ENCODE measurements at places on chromosomes 16 and 17.

DNA sequence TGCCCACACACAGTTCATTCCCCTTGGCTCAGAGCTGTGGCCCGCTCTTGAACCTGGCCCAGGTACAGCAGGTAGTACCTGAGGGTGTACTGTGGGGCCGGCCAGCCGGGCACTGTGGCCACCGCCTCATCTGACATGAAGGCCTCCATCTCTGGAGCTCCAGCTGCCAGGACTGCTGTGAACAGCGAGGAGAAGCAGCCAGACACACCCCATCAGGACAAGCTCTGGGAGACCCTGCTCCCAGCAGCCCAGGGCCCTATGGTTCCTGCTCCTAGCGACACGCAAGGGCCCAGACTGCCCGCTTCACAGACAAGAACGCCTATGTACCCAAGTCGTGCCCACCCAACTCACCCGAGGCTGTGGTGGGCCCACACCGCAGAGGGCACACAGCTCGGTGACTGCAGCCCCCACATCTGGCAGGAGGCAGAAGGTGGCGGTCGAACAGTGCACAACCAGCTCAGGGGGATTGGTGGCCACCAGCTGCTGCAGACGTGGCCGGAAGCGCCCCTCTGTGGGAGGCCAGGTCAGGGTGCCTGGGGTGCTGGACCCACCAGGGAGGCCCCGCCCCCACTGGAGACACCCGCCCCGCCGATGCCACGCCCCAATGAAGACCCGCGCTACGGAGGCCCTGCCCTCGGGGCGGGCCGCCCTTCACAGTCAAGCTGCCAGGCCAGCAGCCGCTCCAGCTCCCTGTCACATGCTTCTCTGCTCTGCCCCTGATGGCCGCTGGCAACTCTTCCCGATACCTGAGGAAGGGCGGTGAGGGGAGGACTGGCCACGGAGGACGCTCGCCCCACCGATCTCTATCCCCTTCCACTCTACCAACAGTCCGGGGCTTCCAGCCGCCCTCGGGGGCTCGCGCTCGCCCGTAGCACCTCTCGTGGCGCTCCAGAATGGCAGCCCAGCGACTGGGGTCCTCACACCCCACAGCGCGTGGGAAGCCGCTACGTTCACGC, 1.1 kb upstream of the STUB1 start:
- DNase-seq, result peak; percentile 63

- DNase-seq, result no peak
Measured at GRCh38 chr16:9787717-9788116, 394.5 kb downstream of the GRIN2A start.

DNA sequence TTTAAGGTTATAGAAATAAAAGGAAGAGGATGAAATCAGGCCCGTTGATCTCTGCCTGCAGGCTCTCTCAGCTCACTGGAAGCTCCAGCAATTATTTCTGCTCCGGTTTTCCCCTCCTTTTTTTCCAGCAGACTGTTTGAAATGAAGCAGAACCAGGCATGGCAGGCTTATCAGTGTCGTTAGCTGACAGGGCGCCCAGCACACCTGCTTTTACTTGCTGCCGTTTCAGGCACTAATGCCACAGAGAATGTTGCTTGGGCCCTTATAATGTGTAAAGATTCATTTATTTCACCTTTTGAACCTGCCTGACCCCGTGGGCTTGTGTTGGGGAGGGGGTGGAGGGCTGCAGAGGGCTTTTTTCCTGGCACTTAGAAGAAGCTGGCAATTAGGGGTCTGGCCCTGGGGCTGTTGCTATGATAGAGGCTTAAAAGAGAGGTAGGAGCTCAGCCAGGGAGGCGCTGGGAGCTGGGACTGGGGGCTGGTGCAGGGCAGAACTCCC, 108.1 kb downstream of the IRX3 start:
- no peak for DNase-seq

- DNase-seq, result no peak
Measured at GRCh38 chr16:87809150-87809902, 43.5 kb upstream of the KLHDC4 start.

DNA sequence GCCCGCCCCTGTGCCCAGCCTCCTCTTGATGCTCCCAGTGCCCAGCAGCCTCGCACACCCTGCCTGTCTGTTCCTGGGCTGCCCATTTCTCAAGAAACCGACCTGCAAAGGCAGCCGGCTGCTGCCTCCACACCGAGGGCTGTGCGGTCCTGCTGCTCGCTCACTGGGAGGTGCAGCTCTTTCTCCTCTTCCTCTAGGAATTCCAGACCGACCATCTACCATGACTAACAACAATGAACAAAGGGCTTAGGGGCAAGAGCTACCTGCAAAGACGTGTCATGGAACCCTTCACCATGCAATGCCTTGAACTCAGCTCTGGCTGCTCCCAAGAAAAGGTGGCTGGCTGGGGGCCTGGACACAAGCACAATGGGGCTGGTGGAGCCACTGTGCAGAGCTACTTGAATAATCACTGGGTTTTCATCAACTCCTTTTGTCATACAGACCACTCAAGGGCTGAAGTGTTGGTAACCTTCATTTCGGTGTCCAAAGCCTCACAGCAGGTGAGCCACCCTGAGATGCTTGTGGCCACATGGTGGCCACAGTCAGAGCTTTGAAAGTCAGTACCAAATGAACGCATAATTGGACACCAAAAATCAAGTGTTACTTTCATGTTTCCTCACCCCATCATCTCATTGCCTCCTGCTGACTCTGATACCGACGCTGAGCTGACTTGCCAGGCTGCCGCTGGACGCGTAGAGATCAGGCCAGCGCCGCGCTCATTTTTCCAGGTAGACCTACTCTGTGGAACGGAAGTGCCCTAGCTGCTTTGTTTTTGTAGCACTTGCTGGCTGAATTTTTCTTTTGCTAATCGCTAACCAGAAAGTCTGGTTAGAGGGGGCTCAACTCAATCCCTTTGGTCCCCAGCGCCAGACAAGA, 19.8 kb downstream of the CYB561 start:
- DNase-seq, result no peak

DNA sequence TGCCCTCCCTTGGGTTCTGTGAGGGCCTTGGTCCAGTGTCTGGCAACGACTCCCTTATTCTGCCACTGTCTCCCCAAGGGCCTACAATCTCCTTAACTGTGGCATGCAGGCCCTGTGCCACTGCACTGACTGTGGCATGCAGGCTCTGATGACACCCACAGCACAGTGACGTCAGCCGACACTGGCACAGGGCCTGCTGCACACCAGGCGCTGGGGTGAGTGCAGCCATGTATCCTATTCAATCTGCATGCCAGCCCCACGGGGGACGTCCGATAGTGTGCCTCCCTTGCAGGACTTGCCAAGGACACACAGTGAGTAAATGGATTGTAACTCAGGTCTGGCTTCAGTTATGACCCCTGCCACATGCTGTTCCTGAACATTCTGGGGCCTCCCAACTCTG, 39.8 kb upstream of the RASD1 start:
- no peak for DNase-seq

DNA sequence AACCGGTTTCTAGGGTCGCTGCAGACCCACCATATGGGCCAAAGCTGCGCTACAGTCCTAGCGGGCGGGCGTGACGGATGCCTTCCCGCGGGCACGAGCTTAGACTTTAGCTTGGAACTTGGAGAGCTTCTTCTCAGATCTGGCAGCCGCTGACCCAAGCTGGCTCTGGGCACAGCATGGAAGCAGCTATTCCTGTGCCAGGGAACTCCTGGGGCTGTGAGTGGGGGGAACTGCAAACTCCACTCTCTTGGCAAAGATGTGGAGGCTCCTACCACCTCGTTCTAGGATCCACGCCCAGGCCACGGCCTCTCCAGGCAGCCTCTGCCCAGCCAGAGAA, 8.8 kb downstream of the FAAP100 start:
- DNase-seq, result no peak

DNA sequence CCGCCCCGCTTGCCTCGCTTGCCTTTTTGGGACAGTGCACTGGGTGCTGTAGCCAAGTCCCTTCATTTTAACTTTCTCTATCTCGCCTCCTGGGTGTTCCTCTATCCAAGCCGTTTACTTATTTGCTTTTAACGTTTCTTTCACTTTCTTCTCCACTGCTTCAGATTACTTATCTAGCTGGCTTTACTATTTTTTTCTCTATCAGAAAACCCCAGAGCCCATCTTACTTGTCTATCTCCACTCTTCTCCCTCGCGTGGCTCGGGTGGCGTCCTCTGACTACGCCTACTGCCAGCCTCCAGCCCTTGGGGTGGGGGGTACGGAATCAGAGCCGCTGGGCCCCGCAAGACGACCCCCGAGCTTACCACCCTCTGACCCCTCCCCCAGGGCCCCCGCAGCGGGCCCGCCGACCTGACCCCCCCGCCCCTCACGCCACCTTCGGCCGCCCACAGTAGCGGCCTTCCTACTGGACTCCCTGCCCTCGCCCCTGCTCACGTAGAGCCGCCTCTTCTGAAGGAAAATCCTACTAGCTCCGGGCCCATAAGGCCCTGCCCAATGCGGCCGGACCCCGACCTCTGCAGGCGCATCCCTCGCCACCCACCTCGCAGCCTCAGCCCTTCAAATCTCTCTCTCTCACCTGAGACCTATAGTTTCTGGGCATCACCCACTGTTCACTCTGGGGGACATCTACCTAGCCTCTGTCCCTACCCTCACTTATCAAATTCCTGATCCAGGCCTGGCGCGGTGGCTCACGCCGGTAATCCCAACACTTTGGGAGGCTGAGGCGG, 1.0 kb upstream of the SLC12A4 start:
- DNase-seq, result peak; percentile 37

DNA sequence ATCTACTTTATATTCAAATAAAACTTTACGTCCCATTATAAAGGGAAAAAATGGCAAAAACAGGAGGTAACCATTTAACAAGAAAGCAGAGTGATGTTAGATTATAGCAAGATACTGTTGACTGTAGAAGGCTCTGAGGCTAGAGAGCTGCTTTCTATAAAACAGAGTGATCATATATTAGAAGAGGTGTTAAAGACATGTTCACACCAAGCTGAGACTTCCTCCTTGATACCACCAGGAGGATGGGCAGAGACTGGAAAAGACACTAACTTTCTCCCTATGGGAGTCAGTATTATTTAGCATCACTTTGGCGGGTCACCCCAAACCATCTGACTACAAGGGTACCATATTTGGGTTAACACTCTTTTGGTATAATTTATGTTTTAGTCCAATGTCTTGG, 687 bp upstream of the CIITA start:
- no peak for DNase-seq

- no peak for DNase-seq
Measured at GRCh38 chr17:66679631-66680517, 155.0 kb upstream of the CACNG5 start.

DNA sequence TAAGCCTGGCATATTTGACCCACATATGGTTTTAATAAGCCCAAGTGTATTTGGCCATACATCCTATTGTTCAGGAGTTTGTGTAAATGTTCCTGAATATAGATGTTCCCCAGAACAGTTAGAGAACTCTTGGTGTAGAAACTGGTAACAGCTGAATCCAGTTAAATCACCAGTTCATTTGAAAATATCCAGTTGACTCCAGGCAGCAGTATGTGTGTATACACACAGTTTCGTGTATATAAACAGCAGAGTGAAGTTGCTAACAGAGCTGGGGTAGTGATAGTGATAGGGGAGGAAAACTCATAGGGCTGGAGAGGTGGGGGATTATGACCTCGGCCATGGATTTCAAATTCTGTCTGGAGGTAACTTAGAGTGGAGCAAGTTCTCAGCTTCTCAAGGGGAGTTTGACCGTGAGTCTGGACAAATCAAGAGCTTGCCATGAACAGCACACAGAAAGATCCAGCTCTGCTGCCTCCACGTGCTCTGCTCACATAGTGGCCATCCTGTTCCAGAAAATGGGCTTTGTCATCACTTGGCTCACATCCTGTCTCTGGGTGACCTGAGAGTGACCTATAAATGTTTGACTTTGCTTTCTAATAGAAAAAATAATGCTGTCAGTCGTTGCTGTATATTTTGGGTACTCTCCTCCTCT, 30.6 kb upstream of the MMD start:
- DNase-seq, result no peak

DNA sequence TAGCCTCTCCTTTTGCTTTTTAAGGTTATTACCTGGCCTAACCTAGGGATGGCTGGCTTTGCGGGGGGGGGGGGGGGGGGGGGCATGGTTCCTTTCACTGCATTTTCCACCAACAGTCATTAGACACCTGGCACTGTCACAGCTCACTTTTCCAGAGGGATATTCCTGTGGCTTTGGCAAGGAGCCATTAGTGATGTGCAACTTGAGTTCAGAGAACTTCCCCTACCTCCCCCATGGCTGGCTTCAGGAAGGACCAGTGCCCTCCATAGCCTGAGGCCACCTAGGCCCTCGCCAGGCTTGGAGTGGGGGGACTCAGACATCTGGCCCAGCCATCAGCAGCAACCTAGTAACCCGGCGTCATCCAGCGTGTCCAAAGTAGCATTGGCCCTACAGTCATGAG, 234.6 kb downstream of the CPPED1 start:
- no peak for DNase-seq

GRCh38 chr17:5365831-5366230, 53.6 kb downstream of the NUP88 start:
- DNase-seq, result no peak

DNA sequence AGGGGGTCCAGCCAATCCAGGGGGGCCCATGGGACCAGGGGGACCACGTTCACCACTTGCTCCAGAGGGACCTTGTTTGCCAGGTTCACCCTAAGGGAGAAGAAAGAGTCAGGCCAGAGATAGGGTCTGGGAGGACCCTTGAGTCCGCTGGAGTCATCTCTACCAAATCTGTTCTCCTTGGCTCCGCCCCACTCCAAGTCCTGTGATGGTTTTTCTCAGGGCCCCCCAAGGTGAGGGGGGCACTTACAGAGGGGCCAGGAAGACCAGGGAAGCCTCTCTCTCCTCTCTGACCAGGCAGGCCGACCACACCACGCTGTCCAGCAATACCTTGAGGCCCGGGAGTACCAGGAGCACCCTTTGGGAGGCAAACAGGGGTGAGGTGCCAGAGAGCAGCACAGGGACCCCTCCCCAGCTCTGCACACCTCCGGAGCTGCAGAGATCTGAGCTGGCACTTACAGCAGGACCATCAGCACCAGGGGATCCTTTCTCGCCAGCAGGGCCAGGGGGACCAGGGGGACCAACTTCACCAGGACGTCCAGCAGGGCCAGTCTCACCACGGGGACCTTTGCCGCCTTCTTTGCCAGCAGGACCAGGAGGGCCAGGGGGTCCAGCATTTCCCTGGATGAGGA, 12.4 kb downstream of the COL1A1 start:
- DNase-seq, result no peak

DNA sequence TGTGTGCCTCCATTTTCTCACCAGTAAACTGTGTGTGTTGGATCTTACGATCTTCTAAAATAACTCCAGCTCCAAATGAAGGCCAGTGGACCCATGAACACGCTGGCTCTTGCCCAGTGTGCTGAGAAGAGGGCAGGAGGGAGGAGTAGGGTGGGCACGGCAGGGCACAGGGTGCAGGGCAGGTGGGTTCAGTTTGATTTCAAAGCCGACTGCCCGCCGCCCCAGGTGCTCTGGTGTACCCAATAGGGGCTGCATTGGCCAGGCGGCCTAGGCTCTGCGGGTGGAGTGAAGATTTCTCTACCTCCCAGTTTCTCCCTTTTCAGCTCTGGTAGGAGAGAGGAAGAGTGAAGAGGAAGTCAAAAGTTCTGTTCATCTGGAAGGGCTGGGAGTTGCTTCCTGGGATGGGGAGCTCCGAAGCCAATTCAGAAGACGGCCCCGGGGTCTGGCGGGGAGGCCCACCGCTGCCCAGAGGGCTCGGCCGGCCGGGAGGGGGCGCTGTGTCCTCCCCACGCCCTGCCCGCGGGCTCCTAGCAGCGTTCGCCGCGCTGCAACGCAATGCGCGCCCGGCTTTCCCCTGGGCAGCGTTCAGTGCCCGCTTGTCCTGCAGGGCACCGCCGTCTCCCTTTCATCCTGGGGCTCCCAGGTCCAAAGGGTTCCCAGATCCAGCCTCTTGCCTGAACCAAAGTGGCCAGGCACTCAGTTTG, 1.1 kb upstream of the CRHR1 start:
- DNase-seq, result no peak

GRCh38 chr16:60635548-60635947, 1400.7 kb downstream of the CDH8 start:
- DNase-seq, result no peak

- DNase-seq, result no peak
Measured at GRCh38 chr17:73188011-73188410, 4.8 kb upstream of the COG1 start.
